Lower leg skin (tissue), 4 donors: ENCODE measurements at places on chromosomes 4 and X. TPM values are rescaled to one million over a fixed set of nuclear protein-coding genes. Genes with fewer than 3 reads are reported as not detected.
A peak's percentile ranks its signal among the peaks of the same experiment; 100 is the strongest.

DNA sequence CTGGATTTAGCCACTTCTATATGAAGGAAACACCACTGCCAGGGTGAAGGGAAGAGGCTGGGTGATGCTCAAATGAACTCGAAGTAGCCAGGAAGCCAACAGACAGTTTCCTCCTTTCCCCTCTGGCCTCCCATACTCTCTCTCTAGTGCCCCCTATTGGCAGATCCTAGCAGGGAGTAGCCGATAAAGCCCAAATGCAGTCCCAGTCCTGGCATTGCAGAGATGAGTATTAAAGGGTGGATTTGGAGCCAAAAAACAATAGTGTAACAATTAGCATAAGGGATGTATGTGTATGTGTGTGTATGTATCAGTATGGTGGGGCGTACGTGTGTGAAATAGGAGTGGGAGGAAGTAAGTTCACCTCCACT lies 213.8 kb upstream of the LDB2 start:
- DNase-seq: no peak

GRCh38 chrX:149799938-149800337 lies 18.2 kb downstream of the MAGEA9 start:
- no peak for DNase-seq

DNA sequence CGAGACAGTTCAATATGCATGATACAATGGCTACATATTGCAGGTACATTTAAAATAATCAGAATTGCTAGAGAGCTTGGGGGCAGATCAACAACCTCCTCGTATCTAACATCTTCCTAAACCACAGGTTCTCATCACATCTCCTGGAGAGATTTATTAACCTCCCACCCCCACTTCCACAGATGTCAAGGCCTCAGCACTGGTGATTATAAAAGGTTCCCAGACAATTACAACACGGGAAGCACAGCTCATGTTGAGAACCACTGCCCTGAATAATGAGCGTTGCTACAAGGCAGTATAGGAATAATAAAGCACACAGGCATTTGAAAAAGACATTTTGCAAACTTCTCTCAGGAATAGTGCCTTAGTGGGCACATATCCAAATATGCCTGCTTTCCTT lies 42.8 kb downstream of the ELOVL6 start:
- no peak for DNase-seq

GRCh38 chr4:37562592-37562991 lies 123.6 kb downstream of the RELL1 start:
- no peak for DNase-seq

DNA sequence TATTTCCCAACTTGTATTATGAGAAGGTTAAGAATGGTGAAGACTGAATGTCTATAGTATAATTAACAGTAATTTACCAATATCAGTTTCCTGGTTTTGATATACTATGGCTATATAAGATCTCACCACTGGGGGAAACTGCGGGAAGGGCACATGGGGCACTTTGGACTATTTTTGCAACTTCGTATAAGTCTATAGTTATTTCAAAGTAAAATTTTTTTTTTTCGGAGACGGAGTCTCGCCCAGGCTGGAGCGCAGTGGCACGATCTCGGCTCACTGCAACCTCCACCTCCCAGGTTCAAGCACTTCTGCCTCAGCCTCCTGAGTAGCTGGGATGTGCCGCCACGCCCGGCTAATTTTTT lies 46.1 kb downstream of the CXorf58 start:
- peak; percentile 23 for DNase-seq

SPANXB1 gene
- not detected for total RNA-seq

DNA sequence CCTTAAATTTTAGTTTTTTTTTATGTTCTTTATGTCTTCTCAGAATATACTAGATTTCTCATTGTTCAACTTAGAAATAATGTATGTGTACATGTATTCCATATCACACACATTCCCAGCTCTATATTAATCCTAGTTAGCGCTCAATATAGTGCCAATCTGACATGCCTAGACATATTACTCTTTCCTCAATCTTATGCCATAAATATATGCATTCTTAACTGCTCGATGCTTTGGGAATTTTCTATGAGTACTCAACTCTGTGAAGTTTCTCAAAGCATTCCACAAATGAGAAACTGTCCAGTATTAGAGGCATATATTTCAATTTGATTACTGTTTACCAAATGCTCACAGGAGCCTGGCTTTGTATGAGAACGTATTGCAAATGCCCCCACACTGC lies 231.2 kb upstream of the VEGFC start:
- no peak for DNase-seq

- no peak for DNase-seq
These were observed 118.6 kb downstream of the PTTG2 start for GRCh38 chr4:38078590-38079421.

ENPP6 gene
- 0.16 TPM for total RNA-seq

GRCh38 chr4:85522277-85522676 lies 47.3 kb downstream of the ARHGAP24 start:
- no peak for DNase-seq

- no peak for DNase-seq
These were observed 10.5 kb downstream of the NDNF start for GRCh38 chr4:121061861-121062260.

GRCh38 chrX:40290517-40290916 lies 192.8 kb upstream of the BCOR start:
- no peak for DNase-seq

UGT2A3 gene
- total RNA-seq: 0.20 TPM

GRCh38 chr4:93355411-93355810 lies 473.1 kb upstream of the ATOH1 start:
- DNase-seq: no peak

GRCh38 chr4:15738877-15739276 lies 36.0 kb downstream of the BST1 start:
- no peak for DNase-seq

- no peak for DNase-seq
These were observed 232.2 kb upstream of the IGFBP7 start for GRCh38 chr4:57342411-57342810.

SFRP2 gene
- 1.4 TPM for total RNA-seq

GRCh38 chr4:166538491-166539005 lies 665.5 kb downstream of the TLL1 start:
- no peak for DNase-seq

GRCh38 chrX:154348114-154348531 lies 26.3 kb downstream of the FLNA start:
- no peak for DNase-seq

GRCh38 chr4:76677571-76678326 lies 220.2 kb downstream of the SOWAHB start:
- DNase-seq: no peak

AADAT gene
- total RNA-seq: 10.3 TPM

DNA sequence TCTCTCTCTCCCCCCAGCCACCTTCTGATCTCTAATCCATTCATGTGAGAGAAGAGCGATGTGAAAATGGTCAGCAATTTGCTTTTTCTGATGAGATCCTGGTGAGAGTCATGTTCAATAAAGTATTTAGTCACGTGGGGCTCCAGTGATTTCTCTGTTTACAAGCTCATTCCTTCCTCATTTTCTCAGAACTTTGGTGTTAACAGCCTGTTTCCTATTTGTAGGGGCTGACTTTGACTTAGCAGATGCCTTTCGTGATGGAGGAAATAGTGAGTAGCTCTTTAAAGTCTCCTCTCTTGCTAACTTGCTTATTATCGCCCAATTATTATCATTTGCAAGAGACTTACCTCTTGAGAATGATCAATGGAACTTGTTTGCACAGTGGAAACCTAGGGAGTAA lies 72.6 kb upstream of the CD99 start:
- DNase-seq: peak; percentile 11

DNA sequence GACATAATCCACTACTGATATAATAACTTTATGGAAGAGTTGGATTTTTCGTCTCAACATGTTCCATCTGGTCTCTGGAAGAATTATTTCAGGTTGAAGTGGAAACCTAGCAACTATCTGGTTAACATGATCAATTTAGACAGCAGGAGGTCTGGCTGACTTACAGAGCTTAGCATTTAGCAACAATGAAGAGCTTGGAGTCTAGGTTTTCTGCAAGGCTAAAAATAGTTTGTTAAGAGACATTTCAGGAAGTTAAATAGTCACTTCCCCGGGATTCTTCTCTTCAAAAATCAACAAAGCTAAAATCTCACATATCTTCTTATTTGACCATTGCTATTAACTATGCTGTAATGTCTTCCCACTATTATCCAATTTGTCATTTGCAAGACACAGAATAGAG lies 418.6 kb upstream of the DIPK2B start:
- DNase-seq: no peak

DNA sequence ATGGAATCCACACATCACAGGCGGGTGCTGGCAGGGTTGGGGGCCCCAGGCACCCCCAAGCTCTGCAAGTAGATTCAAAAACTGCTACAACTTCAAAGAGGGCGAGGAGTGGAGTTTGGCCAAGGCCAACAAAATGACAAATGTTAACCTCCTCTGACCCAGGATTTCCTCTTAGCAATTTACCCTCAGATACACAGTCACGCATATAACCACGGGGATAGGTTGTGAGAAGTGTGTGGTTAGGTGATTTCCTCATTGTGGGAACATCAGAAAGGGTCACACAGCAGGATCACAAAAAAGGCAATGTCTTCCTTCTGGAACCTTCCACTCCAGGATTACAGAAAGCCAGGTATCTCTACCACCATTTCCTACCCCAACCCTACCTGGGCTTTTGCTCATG lies 62.4 kb downstream of the C4orf50 start:
- no peak for DNase-seq

DAPP1 gene
- 24.5 TPM for total RNA-seq

GRCh38 chr4:2417226-2417764 lies 1.1 kb downstream of the ZFYVE28 start:
- no peak for DNase-seq

SAGE1 gene
- not detected for total RNA-seq

- no peak for DNase-seq
These were observed 158.8 kb downstream of the RBMX2 start for GRCh38 chrX:130560544-130560943.

- no peak for DNase-seq
These were observed 5.0 kb upstream of the SCML1 start for GRCh38 chrX:17732138-17732783.

DNA sequence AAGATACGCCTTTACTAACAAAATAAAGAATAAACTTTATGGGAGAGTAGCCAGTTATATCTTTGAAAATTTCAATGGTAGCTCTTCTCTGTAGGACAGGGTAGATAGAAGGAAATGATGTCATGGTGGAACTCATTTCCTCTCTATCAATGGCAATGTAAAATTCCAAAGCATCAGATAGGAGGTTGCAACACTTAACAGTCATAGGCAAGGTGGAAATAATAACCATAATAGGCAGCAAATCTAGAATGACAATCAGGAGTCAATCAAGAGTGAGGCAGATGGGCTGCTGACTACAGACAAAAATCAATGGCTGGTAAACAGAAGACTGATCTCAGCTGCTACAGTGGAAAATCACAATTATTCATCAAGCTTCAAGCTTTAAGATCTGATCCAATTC lies 53.9 kb upstream of the TET2 start:
- no peak for DNase-seq

GLOD5 gene
- total RNA-seq: not detected

GRCh38 chrX:9352694-9353411 lies 112.0 kb upstream of the TBL1X start:
- DNase-seq: no peak

DNA sequence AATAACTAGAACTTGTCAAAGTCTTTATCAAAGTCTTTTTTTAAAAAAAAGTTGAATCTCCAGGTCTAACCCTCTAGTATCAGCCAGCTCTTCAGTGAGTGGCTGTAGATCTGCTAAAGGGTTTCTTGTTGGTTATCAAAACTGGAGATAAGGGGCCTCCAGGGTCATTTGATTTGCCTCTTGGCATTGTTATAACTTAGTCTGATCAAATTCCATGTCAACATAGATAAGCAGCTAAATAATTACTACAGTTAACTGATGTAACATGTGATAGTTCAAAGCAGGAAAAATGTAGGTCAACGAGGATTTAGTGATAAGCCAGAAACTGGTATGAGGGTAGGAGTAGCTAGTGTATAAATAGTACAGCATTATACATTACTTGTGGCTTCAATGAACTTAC lies 465.1 kb downstream of the PDHA2 start:
- DNase-seq: no peak

- peak; percentile 89 for DNase-seq
These were observed 114.5 kb downstream of the ADRA2C start for GRCh38 chr4:3880615-3881120.

- peak; percentile 93 for DNase-seq
These were observed 24.0 kb upstream of the MTHFD2L start for GRCh38 chr4:74133786-74134499.

PPBP gene
- 1.9 TPM for total RNA-seq

DNA sequence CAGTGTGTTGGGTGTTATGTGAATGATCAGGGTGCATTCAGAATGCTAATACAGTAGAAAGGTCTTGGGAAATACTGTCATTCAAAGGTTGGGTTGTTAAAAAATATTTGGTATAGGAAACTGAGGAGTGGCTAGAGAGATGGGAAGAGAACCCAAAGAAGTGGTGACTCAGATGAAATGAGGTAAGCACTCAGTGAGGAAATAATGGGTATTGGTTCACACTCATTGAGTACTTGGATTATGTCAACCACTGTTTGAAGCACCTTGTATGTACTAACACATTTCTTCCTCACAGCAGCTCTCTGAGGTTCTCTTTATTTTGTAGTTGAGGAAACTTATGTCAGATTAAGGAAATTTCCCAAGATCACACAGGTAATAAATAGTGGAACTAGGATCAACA lies 40.8 kb upstream of the NUDT6 start:
- DNase-seq: no peak

- DNase-seq: no peak
These were observed 6.3 kb upstream of the TBC1D25 start for GRCh38 chrX:48533165-48533564.

GRCh38 chrX:127963696-127964095 lies 88.5 kb downstream of the ACTRT1 start:
- no peak for DNase-seq

MGAT4D gene
- total RNA-seq: not detected
